CD4-positive, alpha-beta T cell treated with Interleukin-6 at 100 ng/mL for 8 hours (primary cell): ENCODE measurements at places on chromosomes 3 and 15.

DNA sequence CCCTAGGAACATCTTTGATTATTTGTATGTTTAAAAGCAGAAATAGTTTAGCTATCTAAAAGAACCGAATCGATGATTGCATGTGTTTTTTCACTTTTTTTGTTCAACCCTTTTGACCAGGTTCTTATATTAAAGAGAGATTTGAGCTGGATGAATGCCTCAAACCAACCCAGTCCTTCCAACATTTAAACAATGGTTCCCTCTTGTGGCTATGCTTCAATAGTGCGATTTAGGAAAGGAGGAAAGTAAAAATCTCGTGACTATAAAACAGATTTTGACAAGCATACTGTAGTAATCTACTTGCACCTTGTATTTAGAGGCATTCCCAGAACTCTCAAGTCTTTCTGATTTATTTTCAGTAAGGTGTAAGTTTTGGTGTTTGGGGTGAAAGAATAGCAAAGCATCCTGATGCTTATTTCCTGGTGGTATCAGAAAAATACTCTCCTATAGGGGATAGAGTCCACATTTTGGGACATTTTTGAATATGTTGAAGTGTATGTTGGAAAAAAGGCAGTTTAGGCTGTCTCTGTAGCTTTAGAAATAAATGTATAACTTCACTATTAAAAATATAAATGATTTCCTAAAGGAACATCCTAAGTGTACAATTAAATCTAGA lies 159.6 kb upstream of the KCNH8 start:
- DNase-seq, result peak; percentile 31

DNA sequence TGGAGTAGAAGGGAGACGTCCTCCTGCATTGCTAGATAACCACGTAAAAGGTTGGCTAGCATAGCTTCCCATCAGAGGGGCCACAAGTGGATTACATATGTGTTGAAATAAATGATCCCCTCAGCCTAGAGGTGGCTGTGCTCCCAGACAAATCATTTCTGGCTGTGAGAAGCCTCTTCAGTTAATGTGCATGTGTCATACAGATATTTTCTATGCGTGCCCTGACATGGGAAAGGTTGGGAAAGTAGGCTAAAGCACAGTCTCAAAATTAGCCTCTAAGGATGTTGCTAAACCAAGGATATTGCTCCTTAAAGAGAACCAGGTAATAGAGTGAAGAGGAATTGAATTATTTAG lies 17.8 kb downstream of the USP3 start:
- no peak for DNase-seq

DNA sequence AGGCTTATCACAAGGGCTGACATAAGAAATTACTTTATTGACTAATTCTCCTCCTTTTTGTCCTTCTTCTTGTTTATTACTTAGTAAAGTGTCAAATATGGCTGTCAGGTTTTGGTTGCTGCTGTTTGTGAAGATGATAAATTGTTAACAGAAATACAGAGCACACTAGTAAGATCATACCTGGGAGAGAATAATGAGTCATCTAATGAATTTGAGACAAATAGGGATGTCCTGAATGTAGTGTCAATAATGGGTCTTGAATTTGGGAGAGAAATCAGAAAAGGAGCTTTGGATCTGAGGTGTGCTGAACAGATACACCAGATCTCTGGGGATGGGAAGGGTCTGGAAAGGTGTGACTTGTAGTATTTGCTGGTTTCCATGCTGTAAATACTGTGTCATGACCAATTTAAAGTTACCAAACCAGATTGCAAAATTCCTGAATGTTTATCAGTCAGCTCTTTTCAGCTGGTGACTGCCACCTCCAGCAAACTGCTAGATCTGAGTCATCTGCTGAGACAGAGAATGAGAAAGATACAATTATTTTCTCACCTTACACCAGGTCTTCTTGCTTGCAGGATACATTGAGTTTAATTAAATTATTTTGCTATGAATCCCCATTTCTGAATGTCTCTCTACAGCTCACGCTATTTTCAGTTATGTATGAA lies 76.7 kb upstream of the SATB1 start:
- no peak for DNase-seq

- DNase-seq, result no peak
These were observed 184.0 kb upstream of the CNTN6 start for GRCh38 chr3:908839-909238.

- DNase-seq, result no peak
These were observed 16.6 kb downstream of the LRRC2 start for GRCh38 chr3:46549408-46549904.

- DNase-seq, result no peak
These were observed 65.7 kb downstream of the MYLK start for GRCh38 chr3:123818324-123818920.

DNA sequence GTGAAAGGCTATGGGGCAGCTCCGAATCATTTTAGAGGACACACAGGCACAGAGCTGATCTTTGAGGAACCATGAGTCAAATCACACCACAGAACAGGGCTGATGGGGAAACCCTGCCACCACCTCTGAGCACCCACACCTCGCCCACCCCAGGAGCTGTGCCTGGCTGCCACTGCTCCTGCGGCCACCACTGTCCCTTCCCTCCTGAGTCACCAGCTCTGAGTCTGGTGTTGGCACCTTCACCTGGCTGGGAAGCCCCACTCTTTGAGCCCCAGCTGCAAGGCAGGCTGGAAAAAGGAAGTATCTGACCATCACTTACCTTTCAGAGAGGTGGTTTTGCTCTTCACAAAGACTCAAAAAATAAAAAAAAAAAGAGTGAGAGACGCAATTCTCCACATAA lies 63.6 kb upstream of the MEF2A start:
- no peak for DNase-seq

DNA sequence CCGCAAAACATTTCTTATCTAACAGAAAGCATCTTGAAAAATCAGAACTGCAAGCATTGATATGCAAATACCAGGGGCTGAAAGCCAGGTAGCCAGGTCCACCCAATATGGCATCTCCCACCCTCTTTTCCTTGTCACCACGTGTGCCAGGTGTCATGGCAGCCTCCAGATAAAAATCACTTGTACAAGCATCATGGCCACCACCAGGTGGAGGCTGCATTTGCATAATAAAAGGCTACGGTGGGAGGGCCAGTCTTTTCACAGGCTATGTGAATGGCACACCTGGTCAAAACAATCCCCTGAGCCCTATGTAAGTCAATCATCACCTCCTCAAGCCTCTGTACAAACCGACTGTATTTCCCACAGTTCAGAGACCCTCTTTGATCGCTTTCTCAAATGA lies 1233.1 kb upstream of the ALCAM start:
- no peak for DNase-seq

DNA sequence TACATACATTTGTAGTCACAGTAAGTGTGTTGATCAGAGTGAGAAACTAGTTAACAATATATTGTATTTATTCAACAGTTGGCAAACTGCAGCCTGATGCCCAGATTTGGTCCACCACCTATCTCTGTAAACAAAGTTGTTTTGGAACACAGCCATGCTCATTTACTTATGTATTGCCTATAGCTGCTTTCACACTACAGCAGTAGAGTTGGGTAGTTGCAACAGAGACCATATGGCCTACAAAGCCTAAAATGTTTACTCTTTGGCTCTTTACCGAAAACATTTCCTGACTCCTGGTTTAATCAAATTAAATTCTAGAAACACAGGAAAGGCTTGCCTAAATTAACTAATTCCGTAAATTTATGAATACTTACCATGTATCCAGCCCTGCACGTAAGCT lies 39.4 kb downstream of the CMC1 start:
- DNase-seq, result no peak

DNA sequence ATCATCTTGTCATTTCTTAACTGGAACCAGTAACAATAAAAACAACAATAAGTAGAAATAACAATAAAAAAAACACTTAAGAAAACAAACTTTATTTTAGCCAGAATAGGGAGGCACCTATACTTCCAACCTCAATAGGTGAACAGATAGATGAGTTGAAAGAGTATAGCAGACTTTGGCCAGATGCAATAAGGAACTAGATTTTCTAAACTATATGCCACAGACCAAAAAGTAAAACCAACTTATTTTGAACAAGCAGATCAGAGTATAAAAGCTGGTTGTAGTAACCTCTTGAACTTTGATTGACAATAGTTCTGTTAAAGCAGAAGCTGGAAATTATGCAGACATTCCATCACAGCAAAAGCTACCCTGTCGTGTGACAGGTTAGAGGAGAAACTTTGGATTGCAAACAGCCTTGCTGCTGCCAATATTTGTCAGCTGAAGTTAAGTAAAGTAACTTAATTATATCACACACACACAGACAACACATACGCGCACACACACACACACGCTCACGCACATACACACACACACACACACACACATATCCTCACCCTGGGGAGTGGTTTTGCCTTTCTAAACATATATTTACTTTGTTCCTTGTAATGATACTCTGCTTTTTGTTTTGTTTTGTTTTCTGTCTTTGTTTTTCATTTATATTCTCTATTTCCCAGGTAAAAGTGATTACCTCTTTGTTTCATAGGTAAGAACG lies 903.6 kb downstream of the VGLL3 start:
- no peak for DNase-seq

DNA sequence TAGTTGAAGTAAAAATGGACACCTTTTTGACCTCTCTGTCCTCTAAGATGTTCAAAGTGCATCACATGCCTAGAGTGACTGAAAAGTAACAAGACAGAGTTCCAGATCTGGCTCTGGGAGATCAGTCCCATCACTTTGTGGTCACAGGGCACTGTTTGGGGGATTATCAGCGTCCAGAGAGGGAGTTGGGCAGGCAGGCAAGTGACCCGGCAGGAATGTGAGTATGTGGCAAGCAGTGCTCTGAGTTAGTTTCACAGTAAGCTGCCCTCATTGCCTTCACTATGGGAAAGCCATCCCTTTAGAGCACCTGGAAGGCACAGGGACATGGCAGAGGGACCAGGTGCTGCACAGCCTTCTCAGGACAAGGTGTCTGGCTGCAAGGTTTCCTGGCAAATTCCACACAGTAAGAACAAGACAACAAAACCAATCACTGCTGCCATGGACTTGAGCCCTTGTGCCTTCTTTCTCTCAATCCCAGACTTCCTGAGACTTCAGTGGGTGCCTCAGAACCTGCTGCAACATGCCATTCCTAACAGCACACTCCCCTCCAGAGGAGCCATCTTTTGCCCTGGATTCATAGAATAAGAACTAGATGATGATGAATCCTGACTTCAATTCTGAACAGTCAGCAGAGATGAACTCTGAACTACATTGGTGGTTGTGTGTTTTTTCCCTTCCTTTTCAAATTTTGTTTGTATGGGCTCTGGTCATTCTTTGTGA lies 55.2 kb downstream of the TIPARP start:
- DNase-seq, result no peak

DNA sequence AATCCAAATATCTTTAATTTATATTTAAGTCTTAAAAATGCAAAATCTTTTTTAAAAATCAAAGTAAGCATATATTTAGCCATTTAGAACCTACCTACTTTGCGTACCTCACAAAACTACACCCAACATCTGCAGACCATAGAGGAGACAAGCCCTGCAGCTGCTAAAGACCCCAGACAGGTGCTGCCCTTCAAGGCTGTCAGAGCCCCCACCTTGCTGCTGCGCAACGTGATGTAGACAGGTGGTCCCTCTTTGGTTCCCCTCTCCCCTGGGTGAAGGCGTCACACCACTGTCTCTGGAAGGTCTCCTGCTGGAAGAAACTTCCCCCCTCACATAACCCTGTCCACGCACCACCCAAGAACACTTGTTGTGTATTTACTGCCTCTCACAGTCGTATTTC lies 204.5 kb downstream of the ARRDC4 start:
- no peak for DNase-seq

DNA sequence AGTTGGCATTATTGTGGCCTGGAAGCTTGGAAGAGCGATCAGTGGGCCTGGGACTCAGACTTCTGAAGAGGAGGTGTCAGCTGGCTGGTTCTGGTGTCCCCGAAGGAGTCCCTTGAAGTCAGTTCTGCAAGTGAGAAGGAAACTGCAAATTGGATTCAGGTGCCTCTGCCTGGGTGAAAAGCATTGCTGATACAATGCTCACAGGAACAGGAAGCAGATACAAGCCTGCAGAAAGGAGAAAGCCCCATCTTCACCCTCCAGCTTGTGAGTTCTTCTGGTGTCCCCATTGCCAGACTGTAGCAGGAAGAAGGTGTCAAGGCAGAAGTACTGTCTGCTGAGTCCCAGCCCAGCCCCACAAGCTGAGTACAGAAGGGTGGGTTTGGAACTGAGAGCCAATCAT lies 271.3 kb downstream of the PLOD2 start:
- no peak for DNase-seq

GRCh38 chr3:170725285-170725731 lies 139.4 kb upstream of the SLC7A14 start:
- DNase-seq, result no peak

DNA sequence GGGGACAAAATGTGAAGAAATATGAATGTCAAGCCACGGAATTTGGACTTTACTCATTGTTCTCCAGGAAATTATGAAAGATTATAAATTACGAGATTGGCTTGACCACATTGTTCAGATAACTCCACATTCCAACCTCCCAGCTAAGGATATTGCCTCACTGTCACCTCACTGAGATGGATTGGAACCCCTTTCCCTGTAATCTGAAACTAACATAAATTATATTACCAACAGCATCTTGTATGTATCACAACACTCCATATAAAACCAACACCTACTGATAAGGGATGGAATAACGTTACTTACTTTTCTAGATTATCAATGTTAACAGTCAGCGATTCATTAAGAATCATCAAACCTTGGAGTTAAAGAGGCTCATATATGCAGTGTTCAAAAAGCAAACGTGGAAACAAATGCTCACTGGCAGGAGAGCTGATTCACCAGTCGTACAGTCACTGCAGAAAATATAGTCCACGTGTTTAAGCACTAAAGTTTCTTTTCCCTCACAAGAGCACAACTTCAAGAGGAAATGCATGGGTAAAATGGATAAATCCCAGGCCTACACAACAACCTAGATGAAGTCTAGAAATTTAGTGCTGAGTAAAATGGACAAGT lies 451.5 kb downstream of the FGF12 start:
- no peak for DNase-seq

- no peak for DNase-seq
These were observed 1209.6 kb downstream of the ZPLD1 start for GRCh38 chr3:103644450-103644849.

- no peak for DNase-seq
These were observed 38.6 kb upstream of the PLXNA1 start for GRCh38 chr3:126944089-126944965.

GRCh38 chr15:100032358-100033085 lies 299.3 kb upstream of the LYSMD4 start:
- DNase-seq, result no peak
